ENCODE measurements at places on chromosomes 5 and 9.

DNA sequence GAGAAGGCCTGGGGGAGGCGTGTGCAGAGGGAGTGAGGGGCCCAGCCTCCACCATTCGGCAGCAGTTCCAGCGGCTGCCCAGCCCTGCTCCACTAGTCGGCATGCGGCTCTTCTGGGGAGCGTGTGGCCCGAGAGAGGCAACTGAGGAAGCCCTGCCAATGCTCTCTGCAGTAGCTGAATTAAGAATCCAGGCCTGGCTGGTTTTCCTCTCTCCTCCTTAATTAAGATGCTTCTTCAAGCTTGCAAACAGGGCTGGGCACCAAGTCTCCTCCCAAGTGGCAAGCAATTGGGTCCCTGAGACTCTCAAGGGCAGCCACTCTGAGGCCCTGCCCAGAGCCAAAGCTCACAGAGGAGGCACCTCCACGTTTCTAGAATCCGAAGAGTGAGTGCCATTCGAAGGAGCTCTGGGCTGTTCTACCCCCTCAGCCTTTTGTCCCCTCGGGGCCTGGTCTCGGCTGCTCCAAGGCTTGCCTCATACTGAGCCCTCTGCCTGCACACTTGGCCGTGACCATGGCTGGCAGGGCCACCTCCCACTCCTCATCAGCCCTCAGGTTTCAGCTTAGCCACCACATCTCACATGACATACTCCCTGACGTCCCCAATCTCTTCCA lies 75.4 kb upstream of the LRRTM2 start:
- DNase-seq: no peak

DNA sequence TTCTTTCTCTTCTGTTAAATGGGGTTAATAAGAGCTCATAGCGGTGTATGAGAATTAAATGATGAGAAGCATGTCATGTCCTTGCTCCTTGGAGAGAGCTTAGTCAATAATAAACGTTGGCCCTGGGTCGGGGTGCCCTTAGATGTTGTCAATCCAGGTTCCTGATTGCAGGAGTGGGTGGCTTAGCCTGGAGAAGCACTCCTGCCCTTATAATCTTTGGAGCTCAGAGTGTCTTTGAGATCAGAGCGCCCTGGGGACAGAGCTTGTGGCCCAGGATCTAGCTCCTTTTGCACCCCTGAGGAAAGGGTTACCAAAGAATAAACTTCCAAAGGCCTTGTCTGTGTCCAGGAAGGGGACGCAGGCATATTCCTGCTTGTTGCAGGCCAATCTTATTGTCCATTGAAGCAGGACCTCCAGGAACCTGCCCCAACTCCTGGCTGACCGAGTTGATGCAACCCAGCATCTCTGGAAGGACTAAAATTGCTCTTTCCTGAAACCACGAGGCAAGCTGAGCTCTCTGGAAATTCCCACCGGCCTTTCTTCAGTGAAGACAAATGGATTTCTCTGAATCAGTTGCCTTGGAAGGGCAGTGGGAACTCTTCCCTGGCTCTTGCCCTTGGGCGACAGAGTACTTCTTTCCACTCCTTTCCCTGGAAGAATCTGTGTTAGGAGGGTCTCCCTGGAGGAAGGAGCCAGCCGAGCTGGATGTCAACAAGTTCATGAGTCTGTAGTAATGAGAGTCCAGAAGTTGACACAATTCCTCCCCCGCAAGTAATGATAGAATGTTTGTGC lies 6.4 kb upstream of the AMBP start:
- DNase-seq: peak; percentile 12

DNA sequence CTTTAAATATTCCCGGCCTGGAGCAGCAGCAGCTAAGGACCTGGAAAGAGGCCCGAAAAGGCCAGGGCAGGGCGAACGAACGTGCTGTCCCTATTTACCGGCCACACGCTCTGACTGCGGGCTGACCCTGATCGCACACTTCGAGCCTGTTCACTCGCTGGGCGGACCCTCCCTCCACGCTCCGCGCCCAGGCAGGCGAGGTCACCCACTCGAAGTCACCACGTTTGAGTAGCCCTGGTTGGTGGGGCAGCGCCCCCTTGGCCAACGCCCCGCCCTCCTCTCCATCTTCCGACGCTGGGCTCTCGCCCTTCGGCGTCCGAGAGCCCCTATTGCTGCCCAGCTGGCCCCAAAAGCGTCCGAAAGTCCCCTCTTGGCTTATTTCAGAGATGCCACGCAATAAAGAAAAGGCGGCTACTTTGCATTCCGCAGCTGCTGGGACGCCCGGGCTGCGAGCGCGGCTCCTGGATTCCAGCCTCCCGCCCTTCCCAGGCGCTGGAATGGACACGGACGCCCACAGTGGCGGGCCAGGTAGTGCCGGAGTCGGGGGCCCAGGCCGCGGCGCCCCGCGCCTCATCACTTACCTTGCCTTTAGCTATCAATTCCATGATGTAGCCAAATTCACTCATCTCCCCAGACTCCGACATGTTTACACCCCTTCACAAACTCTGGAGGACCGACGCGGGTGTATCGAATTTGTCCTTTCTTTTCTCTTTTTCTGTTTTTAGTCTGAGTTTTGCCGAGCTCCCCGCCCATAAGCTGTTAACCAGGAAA lies 9.9 kb upstream of the TRIM36 start:
- DNase-seq: no peak

GRCh38 chr5:154206311-154206710 lies 15.8 kb downstream of the GALNT10 start:
- DNase-seq: no peak

GRCh38 chr9:6818292-6818922 lies 60.6 kb downstream of the KDM4C start:
- DNase-seq: no peak

DNA sequence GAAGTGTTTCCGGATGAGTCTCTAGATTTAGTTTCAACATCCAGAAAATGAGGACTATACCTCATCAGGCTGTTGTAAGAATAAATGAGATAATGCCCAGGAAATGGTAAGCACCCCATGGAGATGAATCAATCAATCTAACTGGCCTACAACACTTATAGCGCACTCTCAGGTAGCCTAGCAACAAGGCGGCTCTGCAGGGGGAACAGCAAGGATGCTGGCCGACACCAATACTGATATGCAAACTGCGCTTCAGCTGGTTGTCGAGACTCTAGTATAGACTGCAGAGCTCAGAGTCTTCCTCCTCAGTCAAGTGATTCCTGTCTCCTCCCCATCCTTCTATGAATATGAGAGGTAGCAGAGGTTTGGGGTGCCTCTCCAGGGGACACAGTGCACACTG lies 218.8 kb upstream of the WWC1 start:
- no peak for DNase-seq

DNA sequence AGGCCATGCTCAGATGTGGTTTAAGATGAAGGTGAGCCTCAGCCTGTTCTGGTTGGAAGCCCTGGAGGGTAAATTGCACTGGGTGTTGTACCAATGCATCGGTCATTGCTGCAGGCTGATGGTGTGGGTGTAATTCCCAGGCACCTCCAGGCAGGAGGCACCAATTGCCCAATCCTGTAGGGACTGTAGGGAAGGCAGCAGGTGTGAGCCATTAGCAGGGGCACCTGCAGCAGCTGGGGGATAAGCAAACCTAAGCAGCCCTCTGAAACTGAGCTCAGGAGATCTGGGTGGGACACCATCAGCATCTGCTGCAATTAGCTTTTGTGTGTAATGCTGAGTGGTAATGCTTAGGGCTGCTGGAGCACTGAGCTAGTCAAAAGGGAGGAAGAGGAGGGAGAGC lies 190.1 kb upstream of the TBC1D2 start:
- no peak for DNase-seq

- peak; percentile 32 for DNase-seq
These were observed 95.7 kb downstream of the KCNT1 start for GRCh38 chr9:135797507-135798262.

GRCh38 chr5:132749506-132749905 lies 2.3 kb downstream of the CCNI2 start:
- no peak for DNase-seq

DNA sequence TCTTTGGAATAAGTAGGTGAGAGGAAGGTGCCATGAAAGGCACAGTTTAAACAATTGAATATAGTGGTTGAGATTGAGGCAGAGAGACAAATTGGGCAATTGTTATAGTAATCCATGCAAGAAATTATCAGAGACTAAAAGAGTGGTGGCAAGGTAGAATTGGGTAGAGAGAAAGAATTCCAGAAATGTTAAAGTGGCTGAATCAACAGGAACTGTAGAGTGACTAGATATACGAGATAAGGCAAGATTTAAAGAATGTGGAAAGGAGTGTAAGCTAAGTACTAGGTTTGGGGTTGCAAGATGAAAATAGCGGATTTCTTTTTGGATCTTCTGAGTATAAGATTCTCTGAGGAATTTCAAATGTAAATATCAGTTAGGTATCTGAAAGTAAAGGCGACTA lies 285.2 kb downstream of the DMRTA1 start:
- no peak for DNase-seq

GRCh38 chr5:93582677-93583438 lies at the start of gene NR2F1:
TSS of gene NR2F1 (plus strand) at chr5:93583222. CDS start at chr5:93585024, 1,802 bp downstream.
- peak; percentile 100 for DNase-seq

GRCh38 chr9:98101868-98102273 lies 17.2 kb downstream of the TRIM14 start:
- no peak for DNase-seq

- DNase-seq: no peak
These were observed 156.9 kb upstream of the MVB12B start for GRCh38 chr9:126169736-126170135.

- no peak for DNase-seq
These were observed 400.9 kb upstream of the MEF2C start for GRCh38 chr5:89283728-89284493.

DNA sequence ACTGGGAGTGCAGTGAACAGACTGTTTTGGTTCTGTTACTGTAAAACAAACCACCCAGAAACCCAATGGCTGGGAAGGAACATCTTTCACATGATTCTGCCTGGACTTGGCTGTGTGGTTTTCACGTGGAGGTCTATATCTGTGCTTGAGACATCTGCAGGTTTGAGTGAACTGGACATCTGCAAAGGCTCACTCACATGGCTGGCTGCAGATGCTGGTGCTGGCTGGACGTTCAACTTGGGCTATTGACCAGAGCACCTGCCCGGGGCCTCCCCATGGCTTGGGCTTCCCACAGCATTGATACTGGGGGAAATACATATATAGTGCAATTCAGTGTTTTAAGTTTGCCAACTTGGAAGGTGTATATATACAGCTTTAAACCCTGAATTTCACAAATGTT lies 6.8 kb downstream of the CTSL start:
- no peak for DNase-seq

DNA sequence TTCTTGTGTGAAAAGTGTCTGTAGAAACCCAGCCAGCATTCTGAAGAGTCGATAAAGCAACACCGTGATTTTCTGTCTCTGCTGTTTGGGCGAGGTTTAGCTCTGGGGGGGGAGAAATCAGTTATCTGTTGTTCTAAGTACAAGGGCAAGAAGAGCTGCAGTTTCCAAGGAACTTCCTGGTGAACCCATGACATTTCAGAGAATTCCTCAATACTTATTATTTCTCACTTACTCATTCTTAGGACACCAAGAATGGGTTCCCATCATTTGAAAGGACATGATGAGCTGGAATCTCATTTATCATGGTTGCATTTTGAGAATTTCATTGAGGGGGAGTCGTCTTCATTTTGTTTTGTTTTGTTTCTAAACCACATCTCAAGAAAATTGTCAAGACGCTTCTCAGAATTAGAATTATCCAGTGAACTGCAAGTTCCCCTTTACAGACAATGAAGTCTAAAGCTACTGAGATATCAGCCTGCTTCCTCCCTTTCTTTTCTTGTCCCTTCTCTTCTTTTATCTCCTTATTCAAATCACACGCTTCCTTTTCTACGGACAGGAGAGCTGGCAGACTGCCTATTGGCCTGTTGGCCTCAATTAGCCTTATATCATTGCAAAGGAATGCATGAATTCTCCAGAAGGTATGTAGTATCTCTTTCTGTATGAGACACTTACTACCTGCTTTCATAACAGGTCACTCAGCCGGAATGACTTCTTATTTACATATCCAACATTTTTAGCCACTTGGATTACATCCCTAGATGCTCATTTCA lies 53.7 kb downstream of the ZNF462 start:
- DNase-seq: peak; percentile 80

DNA sequence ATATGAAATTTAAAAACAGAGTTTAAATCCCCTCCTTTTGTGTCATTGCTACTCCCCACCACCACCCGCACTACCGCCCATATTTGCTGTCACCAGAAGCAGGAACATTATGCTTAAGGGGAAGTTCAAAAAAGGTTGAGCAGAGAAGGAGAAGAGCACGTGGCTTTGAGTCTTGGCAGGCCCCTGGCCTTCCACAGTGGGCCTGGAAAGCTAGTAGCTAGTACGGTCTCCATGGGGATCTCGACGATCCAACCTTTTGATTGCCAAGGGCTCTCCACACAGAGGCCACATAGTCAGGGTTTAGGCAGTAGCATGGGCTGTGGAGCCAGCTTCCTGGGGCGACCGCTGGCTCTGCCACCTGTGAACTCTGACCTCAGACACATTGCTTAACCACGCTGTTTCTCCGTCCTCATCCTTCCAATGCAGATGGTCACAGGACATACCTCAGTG lies 90.1 kb downstream of the GOLPH3 start:
- DNase-seq: no peak

DNA sequence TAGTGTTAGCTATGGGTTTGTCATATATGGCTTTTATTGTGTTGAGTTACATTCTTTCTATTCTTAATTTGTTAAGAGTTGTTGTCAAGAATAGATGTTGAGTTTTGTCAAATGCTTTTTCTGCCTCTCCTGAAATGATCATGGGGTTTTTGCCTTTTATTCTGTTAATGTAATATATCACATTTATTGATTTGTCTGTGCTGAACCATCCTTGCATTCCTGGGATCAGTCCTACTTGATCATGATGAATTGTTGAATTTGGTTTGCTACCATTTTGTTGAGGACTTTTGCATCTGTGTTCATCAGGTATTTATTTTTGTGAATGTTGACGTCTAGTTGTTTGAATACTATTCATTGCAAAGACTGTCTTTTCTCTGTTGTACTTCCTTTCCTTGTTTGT lies 23.9 kb downstream of the RIC1 start:
- peak; percentile 11 for DNase-seq

DNA sequence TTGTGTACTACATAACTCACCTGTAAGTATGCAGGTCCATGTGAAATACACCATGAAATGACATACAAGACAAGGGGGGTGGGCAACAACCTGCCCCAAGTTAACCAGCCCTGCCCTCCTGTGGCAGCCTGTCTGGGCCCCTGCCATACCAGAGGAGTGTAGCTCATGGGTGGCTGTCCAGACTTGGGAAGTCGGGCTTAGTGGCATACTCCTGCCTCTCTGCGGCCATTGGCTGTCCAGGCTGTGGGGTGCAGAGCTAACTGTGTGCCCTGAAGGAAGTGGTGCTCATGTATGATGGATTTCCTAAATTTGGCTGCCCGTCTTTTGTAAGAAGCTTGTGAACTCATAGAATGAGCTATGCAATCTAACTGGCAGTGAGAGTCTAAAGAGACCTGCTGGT lies 47.0 kb downstream of the GPR107 start:
- no peak for DNase-seq

GRCh38 chr5:93192087-93192486 lies 388.9 kb downstream of the NR2F1-AS1 start:
- peak; percentile 92 for DNase-seq
